ENCODE measurements at places on chromosomes 7 and 10. TPM values are rescaled to one million over a fixed set of nuclear protein-coding genes. Genes with fewer than 3 reads are reported as not detected.
A peak's percentile ranks its signal among the peaks of the same experiment; 100 is the strongest.

DNA sequence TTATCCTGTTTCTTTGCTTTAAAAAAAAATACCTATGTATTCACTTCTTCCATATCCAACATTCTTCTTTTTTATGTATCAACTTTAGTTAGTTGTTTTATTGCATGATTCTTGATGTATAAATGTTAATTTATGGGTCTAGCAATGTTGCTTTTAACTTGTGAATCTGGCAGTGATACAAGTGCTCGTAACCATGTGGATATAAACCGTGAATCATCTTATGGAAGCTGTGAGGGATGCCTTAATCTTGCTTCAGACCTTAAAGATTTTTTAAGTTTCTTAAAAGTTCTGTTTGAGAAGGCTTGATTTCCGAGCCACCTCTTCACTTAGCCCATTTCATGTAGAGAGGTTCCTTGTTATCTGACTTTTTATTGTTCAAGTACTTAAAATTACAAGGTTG, 25.9 kb downstream of the HELLS start:
- no peaks in the 10 kb centered on the region for H3K27me3 ChIP-seq
- peaks cover 43% of the 10 kb centered on the region for H3K36me3 ChIP-seq
- H3K27ac ChIP-seq: no peak overlapping the region
- no peak for DNase-seq
- H3K4me1 ChIP-seq: no peaks in the 10 kb centered on the region

- H3K4me1 ChIP-seq: peaks cover 31% of the 10 kb centered on the region
- H3K27ac ChIP-seq: no peak overlapping the region
- peaks cover 2% of the 10 kb centered on the region for H3K36me3 ChIP-seq
- peaks cover 24% of the 10 kb centered on the region for H3K27me3 ChIP-seq
- peak; percentile 51 for DNase-seq
- peak overlapping the region; percentile 44 for H3K4me3 ChIP-seq
Measured at GRCh38 chr10:102408728-102409603, 9.6 kb downstream of the PSD start.

DNA sequence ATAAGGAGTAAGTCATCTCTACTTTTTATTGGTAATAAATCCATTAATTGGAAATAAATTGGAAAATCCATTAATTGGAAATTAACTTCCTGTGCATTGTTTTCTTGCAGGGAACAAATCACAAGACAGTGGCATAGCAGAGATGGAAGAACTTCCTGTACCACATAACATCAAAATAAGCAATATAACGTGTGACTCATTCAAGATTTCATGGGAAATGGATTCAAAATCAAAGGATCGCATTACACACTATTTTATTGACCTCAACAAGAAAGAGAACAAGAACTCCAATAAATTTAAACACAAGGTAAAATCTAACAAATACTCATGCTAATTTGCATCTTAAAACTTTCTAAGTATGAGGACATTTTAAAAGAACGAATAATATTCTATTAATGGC, 57.8 kb downstream of the PHYHIPL start:
- DNase-seq: no peak
- H3K4me3 ChIP-seq: no peak overlapping the region

DNA sequence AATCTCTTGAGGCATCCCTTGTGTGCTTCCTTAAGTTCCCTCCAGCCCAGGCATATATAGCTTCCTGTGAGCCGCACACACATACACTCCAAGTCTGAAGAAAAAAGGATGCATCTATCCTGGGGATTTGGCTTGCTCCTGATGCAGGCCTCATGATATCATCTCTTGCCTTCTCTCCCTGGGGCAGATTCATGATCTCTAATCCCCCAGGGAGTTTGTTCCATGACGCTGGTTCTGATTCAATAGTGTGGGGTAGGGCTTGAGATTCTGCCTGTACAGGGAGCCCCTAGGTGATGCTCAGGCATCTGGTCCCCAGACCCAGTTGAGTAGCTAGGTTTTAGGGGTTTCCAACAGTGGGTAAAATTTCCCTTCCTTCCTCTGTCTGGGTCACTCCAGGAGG, 1.5 kb downstream of the PON1 start:
- no peak overlapping the region for H3K4me3 ChIP-seq
- no peaks in the 10 kb centered on the region for H3K36me3 ChIP-seq
- no peak overlapping the region for H3K27ac ChIP-seq
- DNase-seq: no peak

- no peak overlapping the region for H3K27ac ChIP-seq
- no peaks in the 10 kb centered on the region for H3K4me1 ChIP-seq
- H3K27me3 ChIP-seq: peaks cover 17% of the 10 kb centered on the region
Measured at GRCh38 chr10:1612908-1613307, 124.4 kb downstream of the ADARB2 start.

GRCh38 chr10:12416344-12417050, 67.2 kb downstream of the CAMK1D start:
- no peak overlapping the region for H3K4me3 ChIP-seq
- H3K4me1 ChIP-seq: peaks cover 26% of the 10 kb centered on the region
- no peak overlapping the region for H3K27ac ChIP-seq
- no peaks in the 10 kb centered on the region for H3K27me3 ChIP-seq
- no peak for DNase-seq
- H3K36me3 ChIP-seq: peaks cover 2% of the 10 kb centered on the region

DNA sequence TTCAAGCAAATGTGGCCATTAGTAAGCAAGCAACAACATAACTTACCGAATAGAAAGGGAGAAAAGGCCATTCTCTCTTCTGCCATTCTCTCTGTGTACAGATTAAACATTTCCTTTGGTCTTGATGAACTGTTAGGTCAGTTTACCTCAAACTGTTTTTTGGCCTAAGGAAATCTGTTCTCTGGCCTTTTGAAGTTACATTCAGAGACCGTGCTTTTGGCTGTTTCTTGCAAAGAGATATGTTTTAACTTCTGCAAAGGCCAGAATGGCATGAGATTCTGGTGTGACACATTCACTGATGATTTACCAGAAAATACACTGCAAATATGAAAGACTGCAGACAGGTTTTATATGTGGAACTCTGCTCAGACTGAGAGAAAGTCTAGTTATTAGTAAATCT, 22.2 kb downstream of the AHR start:
- no peak overlapping the region for H3K4me3 ChIP-seq
- H3K36me3 ChIP-seq: peaks cover 22% of the 10 kb centered on the region
- no peak overlapping the region for H3K27ac ChIP-seq

TRIM50 gene
- total RNA-seq: not detected

DNA sequence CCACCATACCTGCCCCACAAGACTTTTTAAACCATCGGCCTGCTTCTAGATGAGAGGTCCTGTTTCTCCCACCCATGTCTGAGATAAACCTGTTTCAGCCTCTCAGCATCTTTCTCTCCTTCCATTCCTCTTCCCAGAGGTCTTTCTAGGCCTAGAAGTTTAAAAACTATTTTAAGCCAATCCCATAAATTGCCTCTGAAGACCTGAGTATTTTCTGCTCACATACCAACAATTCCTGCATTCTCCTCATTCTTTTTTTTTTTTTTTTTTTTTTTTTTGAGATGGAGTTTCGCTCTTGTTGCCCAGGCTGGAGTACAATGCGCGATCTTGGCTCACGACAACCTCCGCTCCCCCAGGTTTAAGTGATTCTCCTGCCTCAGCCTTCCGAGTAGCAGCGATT, 262.9 kb upstream of the AUTS2 start:
- H3K27me3 ChIP-seq: no peaks in the 10 kb centered on the region
- H3K4me3 ChIP-seq: no peak overlapping the region
- H3K36me3 ChIP-seq: no peaks in the 10 kb centered on the region
- no peak for DNase-seq
- no peaks in the 10 kb centered on the region for H3K4me1 ChIP-seq

GRCh38 chr7:45220846-45221618, 63.4 kb downstream of the RAMP3 start:
- H3K4me3 ChIP-seq: no peak overlapping the region
- no peak for DNase-seq

GRCh38 chr10:114970515-114970914, 32.5 kb downstream of the TRUB1 start:
- H3K27ac ChIP-seq: peak overlapping the region; percentile 13
- H3K4me3 ChIP-seq: no peak overlapping the region
- H3K4me1 ChIP-seq: peaks cover 17% of the 10 kb centered on the region
- H3K27me3 ChIP-seq: no peaks in the 10 kb centered on the region

GRCh38 chr7:87083865-87084519, 24.5 kb upstream of the ELAPOR2 start:
- H3K27me3 ChIP-seq: peaks cover 3% of the 10 kb centered on the region
- no peak overlapping the region for H3K27ac ChIP-seq
- DNase-seq: no peak
- H3K36me3 ChIP-seq: no peaks in the 10 kb centered on the region

MYH16 gene
- total RNA-seq: not detected

SH3PXD2A gene
- total RNA-seq: 11.9 TPM

DNA sequence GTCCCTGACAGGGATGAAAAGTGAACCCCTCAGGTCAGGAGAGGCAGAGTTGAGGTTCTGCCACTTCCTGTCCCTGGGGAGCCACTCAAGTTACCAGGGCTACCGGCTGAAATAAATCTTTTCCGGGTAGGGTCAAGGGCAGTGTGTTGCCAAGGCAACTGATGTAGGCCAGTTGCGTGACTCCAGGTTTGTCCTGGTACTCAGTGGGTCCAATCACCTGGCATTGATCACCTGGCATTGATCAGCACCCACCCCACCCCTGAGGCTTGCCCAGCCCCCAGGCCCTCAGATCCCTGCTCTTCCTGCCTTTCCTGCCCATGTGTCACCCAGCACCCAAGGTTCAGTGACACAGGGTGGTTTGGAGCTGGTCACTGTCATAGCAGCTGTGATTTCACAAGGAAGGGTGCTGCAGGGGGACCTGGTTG, 5.9 kb downstream of the SAP25 start:
- H3K27ac ChIP-seq: peak overlapping the region; percentile 19
- no peak for DNase-seq
- H3K27me3 ChIP-seq: no peaks in the 10 kb centered on the region
- H3K4me3 ChIP-seq: no peak overlapping the region

GRCh38 chr10:63206997-63207811, 74.1 kb downstream of the NRBF2 start:
- peak overlapping the region; percentile 89 for H3K27ac ChIP-seq
- peak overlapping the region; percentile 39 for H3K4me3 ChIP-seq
- no peak for DNase-seq
- H3K4me1 ChIP-seq: peaks cover 64% of the 10 kb centered on the region

- H3K4me3 ChIP-seq: no peak overlapping the region
- H3K4me1 ChIP-seq: peaks cover 23% of the 10 kb centered on the region
- H3K27me3 ChIP-seq: no peaks in the 10 kb centered on the region
- H3K36me3 ChIP-seq: peaks cover 11% of the 10 kb centered on the region
- DNase-seq: no peak
- no peak overlapping the region for H3K27ac ChIP-seq
Measured at GRCh38 chr10:11581213-11581612, 30.2 kb downstream of the USP6NL start.

GRCh38 chr7:111864291-111864976, 302.1 kb upstream of the IMMP2L start:
- H3K27me3 ChIP-seq: no peaks in the 10 kb centered on the region
- no peak for DNase-seq
- H3K27ac ChIP-seq: no peak overlapping the region
- H3K4me3 ChIP-seq: no peak overlapping the region
- no peaks in the 10 kb centered on the region for H3K36me3 ChIP-seq

- no peaks in the 10 kb centered on the region for H3K36me3 ChIP-seq
- no peak overlapping the region for H3K27ac ChIP-seq
- no peak for DNase-seq
- no peaks in the 10 kb centered on the region for H3K27me3 ChIP-seq
- no peaks in the 10 kb centered on the region for H3K4me1 ChIP-seq
Measured at GRCh38 chr10:53918755-53919154, 882.3 kb downstream of the PCDH15 start.
